Stimulated activated CD4-positive, alpha-beta T cell treated with anti-CD3 and anti-CD28 coated beads, Interleukin-12 subunit alpha, Interleukin-12 subunit beta, amount 100 ng/mL, for 4 hours (primary cell): ENCODE measurements at places on chromosomes 12 and 14.

DNA sequence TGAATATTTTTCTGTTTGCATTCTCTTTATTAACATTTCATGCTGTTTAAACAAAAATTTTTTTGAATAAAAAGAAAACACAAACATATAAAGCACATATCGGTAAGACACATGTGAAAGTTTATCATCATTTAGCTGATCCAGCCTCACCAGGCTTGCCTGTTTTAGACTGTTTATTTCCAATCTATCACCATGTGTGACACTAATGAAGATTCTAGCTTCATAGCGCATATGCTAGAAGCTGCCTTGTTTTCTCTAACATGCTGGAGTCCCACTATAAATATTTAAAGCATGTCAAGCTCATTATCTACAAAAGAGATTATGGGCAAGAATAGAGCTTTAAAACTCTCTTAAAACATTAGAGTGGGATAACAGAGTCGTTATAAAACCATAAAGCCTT, 25.4 kb upstream of the ADAMTS20 start:
- DNase-seq: no peak

DNA sequence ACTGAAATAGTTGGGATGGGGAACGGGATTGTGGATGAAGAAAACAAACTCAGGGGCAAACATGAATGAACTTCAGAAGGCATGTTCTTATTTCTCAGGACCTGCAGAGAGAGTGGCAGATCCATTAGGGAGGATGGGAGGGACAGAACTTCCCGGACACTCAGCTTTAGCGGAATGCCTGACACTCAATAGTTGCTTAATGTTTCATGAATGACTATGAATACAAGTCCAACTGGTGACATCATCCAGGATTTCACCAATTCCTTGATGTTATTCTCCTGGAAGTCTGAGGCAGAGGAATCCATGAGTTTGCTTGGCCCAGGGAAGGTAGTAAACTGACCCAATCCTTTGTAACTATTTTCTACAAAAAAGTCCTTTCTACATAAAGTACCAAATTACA, 37.8 kb upstream of the LRRC10 start:
- no peak for DNase-seq

GRCh38 chr12:110037315-110037714, 11.0 kb downstream of the C12orf76 start:
- DNase-seq: no peak

GRCh38 chr14:49853158-49853477, 530 bp upstream of the NEMF start:
- DNase-seq: no peak

GRCh38 chr14:80077262-80077661, 134.0 kb downstream of the DIO2 start:
- no peak for DNase-seq

DNA sequence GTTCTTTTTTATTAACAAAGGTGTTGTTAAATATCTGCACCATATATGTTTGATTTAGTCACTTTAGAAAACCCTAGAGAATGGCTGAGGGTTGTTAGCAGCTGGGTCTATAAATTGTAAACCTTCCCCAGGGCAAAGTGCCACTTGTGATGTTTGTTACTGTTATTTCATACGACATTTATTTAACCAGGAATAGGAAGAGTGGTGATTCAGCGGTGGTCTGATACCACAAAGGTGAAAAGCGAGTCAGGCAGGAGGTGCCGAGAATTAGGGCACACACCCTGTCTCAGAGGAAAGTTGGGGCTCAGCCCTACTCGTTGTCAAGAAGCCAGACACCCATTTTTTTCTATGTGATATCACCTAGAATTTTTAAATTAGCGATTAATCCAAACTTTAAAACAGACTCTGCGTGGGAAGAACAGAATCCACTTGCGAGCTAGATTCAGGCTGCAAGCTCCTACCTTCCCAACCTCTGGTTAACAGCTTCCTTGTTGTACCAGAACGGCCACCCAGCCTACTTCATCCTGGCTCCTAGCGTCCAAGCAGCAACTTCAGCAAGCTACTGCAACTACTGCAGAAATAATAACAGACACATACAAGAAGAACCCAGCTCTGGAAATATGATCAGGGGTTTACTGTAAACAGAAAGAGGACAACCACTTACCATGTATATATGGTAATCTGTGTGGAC, 126.7 kb downstream of the TMEM132D start:
- DNase-seq: no peak
